Substantia nigra (tissue), 51 donors: ENCODE measurements at places on chromosomes 2 and 18.

DNA sequence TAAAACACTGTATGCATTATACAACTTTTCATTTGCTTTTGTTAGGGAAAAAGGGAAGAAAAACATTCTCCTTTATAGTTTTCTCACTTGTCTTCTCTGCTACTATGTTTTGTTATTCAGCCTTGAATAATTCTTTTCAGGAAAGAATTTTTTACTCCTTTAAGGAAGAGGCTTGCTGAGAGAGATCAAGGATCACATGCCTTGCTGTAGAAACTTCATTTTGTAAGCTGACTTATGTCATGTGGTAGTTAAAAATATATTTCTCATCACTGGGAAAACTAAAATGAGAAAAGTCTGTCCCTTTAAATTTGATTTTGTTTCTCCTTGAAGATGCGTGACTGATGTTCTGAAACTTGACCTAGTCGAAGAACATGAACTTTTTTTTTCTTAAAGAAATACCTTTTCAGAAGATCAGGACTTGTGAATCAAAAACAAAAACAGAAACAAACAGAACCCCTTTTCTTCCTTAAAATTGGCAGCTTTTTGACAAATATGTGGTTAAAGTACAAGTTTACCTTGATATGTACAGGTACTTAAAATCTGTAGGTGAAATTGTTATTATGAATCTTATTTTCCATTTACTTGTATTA, 145.1 kb downstream of the COMMD1 start:
- no peak for DNase-seq

GRCh38 chr2:63840081-63840784, 1.5 kb upstream of the UGP2 start:
- no peak for DNase-seq

- no peak for DNase-seq
Measured at GRCh38 chr2:39664888-39665591, 677 bp upstream of the TMEM178A start.

GRCh38 chr2:20148923-20149702, 75.8 kb downstream of the SDC1 start:
- no peak for DNase-seq

DNA sequence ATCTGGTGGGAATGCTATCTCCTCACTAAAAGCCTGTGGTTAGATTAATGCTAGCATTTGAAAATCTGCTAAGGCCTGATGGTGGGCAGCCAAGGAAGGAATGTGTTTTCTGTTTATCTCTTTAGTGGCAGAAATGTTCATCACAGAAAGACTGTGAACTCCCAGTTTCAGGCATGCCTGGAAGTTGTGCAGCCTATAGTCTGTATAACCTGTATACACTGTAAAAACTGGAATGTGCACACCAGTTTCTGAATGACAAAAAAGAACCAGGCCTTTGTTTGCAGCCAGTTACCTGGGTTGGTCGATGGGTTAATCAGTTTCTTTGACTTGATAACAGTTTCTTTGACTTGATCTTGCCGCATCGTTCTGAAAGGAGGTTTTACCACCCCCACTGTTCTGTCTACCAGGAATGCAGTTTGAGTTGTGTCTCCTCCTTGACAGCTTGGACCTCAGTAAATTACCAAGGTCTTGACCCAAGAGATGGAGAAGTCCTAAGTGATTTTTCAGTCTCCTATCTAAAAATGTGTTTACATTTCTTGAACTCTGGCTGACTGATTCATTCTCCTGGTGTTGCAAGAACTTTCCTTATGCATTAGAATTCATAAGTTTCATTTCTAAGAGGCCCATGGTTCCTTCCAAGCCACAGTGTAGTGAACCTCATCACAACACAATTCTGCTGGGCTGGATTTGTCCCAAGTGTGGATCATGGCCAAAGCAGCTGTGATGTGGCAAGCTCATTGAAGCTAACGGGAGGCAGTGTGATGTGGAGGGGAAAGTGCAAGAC, 62.2 kb downstream of the KIAA2012 start:
- DNase-seq = no peak

DNA sequence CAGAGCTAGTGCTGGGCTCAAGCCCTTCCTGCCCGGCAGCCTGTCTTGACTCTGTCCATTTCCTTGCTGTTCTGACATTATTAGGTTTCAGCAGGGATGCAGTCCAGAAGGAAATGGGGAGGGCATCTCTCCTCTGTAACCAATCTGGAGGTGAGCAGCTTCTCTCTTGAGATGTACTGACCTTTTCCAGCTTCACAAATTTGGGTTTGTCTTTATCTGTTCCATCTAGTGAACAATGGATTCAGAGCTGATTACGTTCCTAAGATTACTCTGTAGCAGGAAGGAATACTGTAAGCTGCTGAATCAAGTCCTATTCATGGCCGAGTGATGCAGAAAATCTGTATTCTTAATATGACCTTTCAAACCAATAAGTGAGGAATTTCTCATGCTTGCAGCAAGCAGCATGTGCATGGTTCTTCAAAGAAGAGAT, 11.0 kb downstream of the PLA2R1 start:
- no peak for DNase-seq

DNA sequence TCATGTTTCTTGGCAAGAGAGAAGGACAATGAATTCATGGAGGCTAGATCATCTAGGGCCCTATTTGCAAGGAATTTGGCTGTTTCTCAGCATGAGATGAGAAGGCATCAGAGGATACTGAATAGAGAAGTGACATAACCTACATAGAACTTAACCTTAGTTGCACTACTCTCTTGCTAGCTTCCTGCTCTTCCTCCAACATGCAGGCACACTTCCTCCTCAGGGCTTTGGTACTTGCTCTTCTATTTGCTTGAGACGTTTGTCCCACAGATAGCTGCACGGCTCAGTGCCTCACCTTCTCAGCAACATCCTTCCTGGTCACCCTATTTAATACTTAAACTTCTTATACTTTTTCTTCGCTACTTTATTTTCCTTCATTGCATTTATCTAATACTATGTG, 20.0 kb upstream of the LANCL1 start:
- DNase-seq = no peak

GRCh38 chr2:98465456-98466226, 21.0 kb downstream of the INPP4A start:
- peak; percentile 57 for DNase-seq

- no peak for DNase-seq
Measured at GRCh38 chr2:103402944-103403343, 641.1 kb downstream of the TMEM182 start.

- DNase-seq = no peak
Measured at GRCh38 chr2:239642406-239643004, 241.7 kb upstream of the HDAC4 start.

DNA sequence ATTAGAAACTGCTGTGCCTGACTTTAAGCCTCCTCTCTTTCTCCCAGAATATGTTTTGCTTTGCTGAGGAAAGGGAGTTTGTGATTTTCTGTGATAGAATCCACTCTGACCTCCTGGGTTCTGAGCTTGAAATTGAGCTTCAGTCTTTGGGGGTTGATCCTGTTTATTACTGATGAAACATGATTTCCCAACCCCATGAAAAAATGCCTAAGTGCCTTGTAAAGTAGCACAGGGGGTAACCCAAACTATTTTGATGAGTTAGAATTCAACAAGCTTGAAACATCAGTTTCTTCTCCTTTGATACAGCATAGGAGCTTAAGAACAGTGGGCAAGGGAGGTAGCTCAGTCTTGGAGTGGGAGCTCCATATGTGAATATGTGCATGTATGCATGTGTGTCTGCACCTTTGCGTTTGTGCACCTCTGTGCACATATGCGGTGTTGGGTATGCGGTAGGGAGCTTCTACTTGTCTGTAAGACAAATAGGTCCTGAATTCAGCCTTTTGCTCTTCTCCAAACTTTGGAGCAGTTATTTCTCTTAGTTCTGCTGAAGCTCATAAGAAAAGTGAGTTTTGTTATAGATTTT, 364.6 kb downstream of the OSR1 start:
- DNase-seq = no peak

GRCh38 chr2:37084797-37085196, 479 bp downstream of the GPATCH11 start:
- DNase-seq = no peak

GRCh38 chr2:194700726-194701125, 956.3 kb upstream of the SLC39A10 start:
- no peak for DNase-seq

GRCh38 chr18:13217466-13217961, 1.0 kb upstream of the LDLRAD4 start:
- DNase-seq = peak; percentile 71

GRCh38 chr2:216694082-216694825, 1.1 kb downstream of the IGFBP5 start:
- no peak for DNase-seq

DNA sequence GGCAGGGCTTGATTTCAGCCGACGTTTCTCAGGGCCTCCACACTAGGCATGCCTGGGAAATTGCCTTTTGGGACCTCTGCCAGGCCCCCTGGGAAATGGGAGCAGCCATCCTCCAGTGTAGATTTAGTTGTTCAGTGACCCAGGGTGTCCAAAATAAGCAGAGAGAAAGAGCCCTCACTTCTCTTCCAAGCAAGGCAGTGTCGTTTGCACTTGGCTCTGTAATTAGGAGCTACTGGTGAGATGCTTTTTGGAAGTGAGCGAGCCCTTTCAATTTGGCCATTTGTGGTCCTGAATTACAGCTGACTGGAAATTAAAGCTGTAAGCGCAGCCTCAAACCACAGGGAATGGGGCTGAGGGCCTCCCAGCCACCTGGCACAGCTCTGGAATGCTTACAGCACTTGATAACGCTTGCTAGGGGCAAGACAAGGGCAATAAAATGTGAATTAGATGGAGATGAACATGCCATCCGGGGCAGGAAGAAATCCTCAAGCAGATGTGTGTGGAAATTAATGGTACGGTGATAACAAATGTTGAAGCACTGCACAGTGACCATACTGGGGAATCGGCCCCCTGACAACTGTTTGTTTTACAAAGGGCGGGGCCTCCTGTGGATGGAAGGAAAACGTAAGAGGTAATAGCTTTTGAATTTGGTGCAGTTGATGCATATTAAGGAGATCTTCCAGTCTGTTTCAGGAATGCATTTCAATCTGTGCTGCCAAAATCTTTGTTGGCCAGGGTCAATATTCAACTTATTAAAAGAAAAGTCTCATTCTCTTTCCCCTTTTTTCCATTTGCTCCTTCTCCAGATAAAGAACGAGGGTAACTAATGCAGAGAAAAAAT, 173.1 kb downstream of the UXS1 start:
- DNase-seq = no peak

DNA sequence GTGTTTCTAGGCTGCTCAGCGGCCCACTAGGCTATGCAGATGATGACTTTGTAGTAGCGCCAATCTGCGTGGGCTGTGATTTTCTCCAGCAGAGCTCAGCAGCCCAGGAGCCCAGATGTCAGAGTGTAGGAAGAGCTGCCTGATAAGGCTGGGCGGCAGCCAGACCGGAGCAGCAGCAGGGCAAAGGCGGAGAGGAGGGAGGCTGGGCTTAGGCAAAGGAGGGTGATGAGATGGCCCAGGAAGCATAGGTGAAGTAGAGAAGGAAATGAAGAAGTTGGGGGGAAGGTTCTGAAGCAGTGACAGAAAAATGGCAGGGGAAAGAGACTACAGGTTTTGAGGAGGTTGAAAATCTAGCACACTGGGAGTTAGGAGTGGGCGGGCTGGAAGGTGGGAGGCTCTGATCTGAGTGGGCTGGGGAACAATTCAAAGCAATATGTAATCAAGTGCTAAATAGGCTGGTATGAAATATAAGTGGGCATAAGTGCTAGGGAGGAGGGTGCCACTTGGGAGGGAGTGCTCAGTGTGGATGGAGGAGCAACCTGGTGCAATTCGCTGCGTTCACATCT, 50.6 kb upstream of the STPG4 start:
- no peak for DNase-seq

DNA sequence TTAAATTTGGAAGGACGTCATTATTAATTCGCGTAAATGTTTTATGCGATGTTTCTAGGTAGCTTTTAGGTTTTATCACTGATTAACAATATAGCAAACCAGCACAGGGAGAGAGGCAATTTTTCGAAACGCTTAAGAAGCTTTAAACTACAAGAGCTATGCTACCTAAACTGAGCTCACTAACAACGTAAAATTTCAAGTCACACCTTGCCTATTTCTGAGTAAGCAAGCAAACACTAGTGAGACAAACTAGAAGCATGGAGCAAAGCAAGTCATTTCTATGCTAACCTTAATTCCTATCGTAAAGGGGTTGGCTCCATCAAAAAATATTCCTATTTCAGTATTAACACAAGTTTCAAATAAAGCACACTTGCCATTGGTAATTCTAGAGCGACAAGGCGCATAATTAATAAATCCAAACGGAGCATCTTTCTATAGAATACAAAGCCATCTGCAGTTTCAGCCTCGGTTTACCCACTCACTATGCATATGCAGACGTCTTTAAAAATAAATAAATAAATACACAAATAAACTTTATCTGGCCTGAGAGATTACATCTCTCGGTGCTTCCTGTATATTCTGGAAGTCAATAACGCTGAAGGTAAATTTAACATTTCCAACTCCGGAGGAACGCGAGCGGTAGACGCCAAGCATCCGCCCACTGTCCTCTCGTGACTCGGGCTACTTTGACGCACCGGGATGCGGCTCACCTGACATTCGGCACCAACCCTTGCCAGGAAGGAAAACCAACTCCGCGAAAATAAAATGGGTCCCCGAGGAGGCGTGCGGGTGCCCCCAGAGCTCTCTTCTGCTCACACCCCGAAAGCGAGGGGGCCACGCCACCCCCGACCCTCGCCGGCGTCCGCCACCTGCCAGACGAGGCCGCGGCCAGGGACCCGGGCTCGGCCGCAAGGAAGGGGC, 947 bp downstream of the ITSN2 start:
- DNase-seq = no peak

DNA sequence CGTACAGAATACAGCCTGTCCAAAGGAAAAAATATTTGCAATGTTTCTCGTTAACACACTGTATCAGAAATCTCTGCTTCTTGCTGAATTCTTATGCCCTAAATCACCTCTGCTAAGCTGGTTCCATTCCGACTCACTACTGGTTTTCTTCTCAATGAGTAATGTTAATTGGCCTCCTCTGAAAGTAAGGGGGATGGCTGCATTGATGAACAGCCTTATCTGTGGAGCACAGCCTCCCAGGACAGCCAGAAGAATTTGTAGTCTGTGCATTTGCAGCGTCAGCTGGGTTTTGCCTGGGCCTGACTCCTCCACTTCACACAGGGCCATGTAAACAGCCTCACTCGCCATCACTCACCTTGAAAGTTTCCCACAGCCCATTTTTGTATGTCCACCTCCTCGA, 127.7 kb downstream of the RNF152 start:
- no peak for DNase-seq

GRCh38 chr2:70676301-70677035, 91.5 kb downstream of the ADD2 start:
- DNase-seq = no peak

GRCh38 chr2:101080211-101081068, 70.7 kb downstream of the TBC1D8 start:
- DNase-seq = no peak

GRCh38 chr18:5309888-5310470, 14.5 kb upstream of the ZBTB14 start:
- no peak for DNase-seq
